ENCODE measurements at places on chromosomes 2 and 18.

DNA sequence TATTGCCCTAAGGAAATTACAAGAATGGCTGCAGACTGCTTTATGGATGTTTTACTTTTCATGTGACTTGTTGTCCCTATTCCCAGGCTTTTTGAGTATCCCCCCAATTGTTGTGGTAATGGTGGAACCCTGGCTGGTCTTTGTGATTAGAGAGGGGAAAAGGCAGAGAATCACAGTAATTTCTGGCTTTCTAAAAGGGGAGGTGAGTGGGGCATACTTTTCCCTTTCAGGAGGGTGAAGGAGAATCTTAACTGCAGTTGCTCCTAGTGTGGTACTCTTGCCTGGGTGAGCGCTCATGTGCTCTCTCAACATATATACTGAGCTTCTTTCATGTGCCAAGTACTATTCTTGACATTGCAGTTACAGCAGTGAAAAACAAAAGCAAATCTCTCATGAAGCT is 69.3 kb downstream of the ASXL3 start:
- no peak for DNase-seq

GRCh38 chr18:58225101-58225500 is 181.1 kb downstream of the NEDD4L start:
- DNase-seq: no peak

GRCh38 chr2:134352844-134353243 is 99.0 kb downstream of the MGAT5 start:
- no peak for DNase-seq

- no peak for DNase-seq
Measured at GRCh38 chr18:38948436-38948835, 1382.8 kb upstream of the CELF4 start.

GRCh38 chr2:68195096-68195495 is 37.4 kb downstream of the PNO1 start:
- no peak for DNase-seq

- no peak for DNase-seq
Measured at GRCh38 chr2:134282629-134283400, 28.9 kb downstream of the MGAT5 start.

- DNase-seq: no peak
Measured at GRCh38 chr2:219946529-219946928, 319.1 kb downstream of the SLC4A3 start.

Data from NCI-H187 treated with DMSO at 0.1 percent for 48 hours (cell line).